Activated naive CD4-positive, alpha-beta T cell (primary cell): ENCODE measurements at places on chromosomes 5 and 9.

GRCh38 chr9:116566677-116567488, 120.2 kb upstream of the TRIM32 start:
- no peak for DNase-seq

- DNase-seq, result no peak
These were observed 574.2 kb downstream of the RAB3C start for GRCh38 chr5:59157068-59157467.

GRCh38 chr5:83641946-83642345, 78.7 kb downstream of the HAPLN1 start:
- no peak for DNase-seq

- no peak for DNase-seq
These were observed 516.6 kb upstream of the CLINT1 start for GRCh38 chr5:158375531-158375930.

DNA sequence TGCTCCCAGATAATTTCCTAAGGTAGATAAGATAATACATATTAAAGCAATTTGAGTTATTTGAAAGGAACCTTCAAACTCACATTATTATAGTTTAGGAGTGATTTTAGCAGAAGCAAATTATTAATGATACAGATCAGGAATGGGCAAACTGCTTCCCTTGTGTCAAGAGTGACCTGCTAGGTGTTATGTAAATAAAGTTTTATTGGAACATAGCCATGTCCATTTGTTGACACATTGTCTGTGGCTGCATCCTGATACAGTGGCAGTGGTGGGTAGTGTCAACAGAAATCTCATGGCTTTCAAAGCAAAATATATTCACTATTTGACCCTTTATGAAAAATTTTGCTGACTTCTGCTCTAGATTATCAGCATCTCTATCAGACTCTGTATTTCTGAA, 11.4 kb upstream of the BASP1 start:
- DNase-seq, result no peak

DNA sequence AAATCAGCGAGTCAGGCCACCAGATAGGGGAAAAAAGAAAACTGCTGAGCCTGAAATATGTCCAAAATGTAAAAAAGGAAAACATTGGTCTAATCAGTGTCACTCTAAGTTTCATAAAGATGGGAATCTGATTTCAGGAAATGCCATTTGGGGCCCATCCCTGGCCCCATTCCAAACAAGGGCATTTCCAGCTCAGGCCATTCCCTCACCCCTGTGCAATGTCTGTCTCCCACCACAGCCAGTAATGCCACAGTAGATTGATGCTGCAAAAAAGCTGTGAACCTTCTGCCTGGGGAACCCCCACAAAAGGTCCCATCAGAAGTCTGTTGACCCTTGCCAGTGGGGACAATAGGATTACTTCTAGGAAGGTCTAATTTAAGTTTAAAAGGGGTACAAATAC, 199.6 kb downstream of the YTHDC2 start:
- DNase-seq, result no peak

DNA sequence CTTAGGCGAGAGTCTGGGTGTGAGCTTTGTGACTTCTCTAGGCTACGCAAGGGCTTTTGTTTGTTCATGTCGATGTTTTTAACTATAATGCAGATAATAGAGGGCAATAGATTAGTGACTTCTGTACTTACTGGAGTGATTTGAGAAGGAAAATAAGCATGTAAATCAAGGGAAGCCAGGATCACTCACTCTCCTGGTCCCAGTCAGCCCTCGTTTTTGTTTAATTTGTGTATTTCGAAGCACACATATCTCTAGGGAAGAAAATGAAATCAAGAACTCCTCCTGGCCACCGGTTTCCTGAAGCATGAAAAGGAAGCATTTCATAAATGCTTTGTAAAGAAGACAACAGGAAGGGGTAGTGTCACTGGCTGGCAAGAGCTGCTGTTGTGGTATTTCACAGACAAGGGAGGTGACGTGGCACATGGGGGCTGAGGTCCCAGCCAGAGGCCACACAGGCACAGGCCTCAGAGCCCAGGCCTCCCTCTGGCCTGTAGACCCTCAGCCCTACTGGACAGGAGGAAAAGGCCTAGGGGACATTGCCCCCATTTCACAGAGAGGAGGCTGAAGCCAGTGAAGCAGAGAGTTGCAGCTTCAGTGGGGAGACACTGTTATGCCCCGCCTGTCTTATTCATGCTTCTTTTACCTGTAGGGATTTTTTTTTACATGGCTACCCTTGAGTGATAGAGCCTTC, 34.1 kb downstream of the IRF1 start:
- no peak for DNase-seq

- DNase-seq, result no peak
These were observed 34.5 kb upstream of the SAP30L start for GRCh38 chr5:154411338-154411737.

- DNase-seq, result no peak
These were observed 597.7 kb downstream of the CCDC171 start for GRCh38 chr9:16150501-16150900.

- peak; percentile 39 for DNase-seq
These were observed 596 bp upstream of the CDC37L1 start for GRCh38 chr9:4678679-4679267.

DNA sequence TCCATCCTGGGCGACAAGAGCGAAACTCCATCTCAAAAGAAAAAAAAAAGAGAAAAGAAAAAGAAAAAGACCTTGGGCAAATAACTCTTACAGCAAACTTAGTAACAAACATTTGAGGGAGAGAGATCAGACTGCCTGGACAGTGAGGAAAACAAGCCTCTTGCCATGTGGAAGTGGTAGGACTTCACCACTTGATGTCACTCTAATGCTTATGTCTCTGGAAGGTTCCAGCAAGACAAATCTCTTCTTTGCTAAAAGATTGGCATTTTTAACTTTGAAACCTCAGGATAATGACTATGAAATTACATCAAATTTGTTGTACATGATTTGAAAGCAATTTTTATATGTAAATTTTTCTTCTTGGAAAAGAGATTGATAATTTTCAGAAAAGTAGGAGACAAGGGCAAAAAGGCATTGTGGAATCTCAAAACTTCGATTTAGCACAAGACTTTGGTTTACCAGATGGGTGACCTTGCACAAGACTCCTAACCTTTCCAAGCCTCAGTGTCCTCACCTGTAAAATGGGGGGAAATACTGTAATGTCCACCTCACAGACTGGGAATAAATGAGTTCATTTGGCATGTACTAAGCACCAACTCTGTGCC, 5.4 kb downstream of the ACTL7B start:
- DNase-seq, result no peak

DNA sequence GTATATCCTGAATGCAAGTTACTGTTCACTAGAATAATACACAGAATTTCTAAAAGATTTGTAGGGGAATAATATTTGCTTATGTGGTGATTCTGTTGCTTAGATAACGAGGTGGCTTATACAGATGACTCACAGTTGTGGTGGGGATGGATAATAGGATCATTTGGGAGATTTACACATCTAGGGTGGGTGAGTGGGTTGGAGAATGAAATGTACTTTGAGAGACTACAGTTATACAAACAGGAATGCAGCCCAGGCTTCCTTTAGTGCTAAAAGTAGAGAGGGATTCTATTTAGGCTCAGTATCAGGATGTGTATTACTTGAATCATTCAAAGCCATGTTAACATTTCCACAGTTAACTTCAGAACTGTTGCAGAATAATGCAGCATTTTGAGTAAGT, 1.8 kb downstream of the CTXN3 start:
- DNase-seq, result no peak

GRCh38 chr5:180194410-180195345, 14.3 kb downstream of the RASGEF1C start:
- no peak for DNase-seq

DNA sequence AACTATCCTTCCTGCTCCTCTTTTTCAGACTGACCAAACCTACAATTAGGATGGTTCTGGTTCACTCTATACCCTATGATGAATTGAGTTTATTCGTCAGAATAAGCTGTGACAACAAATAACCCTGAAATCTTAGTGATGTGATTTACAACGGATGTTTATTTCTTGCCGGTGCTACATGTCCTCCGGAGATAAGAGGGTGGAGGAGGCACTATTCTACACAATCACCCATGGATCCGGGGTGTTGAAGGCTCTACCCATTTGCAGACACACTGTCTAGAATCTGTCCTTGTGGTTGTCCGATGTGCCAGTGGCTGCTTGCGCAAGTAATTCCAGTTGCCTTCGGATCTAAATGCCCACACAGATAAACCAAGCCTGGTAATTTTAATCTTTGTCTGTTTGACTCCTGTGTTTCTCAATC, 44.7 kb downstream of the CDC14B start:
- no peak for DNase-seq

DNA sequence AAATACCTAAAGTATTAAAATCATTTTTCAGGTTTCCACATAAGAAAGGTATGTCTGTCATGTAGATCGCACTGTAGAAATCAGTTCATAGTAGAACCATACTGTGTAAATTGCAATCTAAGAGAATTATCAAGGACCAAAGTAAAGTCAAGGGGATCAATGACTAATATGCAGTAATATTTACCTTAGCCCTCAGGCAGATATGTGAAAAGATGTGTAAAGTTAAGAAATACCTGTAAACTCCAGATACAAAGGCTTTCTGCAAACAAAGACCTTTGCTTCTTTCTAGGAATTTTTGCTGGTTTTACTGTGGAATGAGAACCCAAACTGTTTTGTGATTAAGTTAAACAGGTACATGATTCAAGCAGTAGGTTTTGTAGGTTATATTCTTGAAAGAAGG, 11.6 kb downstream of the POLK start:
- DNase-seq, result no peak

GRCh38 chr5:144710637-144711036, 540.0 kb downstream of the KCTD16 start:
- DNase-seq, result no peak

GRCh38 chr9:111481885-111482636, 2.1 kb downstream of the ECPAS start:
- DNase-seq, result no peak

- DNase-seq, result no peak
These were observed 92.9 kb upstream of the MAST4 start for GRCh38 chr5:66503203-66503789.

DNA sequence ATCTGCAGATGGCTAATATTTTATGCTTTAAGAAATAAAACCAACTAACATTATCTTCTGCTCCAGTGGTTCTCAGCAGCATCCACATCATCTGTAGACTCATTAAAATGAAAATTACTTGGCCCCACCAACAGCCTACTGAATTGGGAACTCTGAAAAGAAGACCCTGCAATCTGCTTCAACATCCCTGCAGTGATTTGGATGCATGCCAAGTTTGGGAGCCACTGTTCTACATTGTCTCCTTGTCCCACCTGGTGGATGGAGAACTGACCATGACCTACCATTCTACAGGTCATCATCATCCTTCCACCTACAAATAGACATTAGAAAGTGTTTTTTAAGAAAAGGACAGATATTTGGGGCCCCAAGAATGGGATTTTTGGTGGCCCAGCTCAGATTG, 71.1 kb downstream of the ACER2 start:
- no peak for DNase-seq

DNA sequence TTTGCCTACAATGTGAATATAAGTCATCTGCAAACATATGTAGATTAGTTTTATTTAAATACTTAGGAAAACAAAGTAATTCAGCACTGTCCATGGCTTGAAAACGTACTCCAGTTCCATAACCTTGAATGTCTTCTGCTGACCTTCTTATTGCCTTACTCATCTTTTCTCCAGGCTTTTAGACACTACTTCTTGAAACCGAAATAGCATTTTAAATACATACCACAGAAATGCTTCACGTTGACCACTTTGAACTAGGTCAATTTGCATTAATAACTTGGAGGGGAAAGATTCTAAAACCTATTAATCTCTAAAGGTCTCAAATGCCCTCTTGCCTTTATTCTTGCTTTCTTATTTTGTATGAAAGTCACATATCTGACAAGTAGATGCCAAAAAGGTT, 995.4 kb upstream of the ACO1 start:
- no peak for DNase-seq

- no peak for DNase-seq
These were observed 91.7 kb downstream of the MACROH2A1 start for GRCh38 chr5:135307143-135307903.

GRCh38 chr9:3525836-3526164, at the start of gene RFX3:
Gene RFX3 (minus strand): TSS chr9:3526001. CDS start chr9:3395588, 130,413 bp downstream.
- peak; percentile 92 for DNase-seq

GRCh38 chr9:4567601-4568000, 77.3 kb downstream of the SLC1A1 start:
- DNase-seq, result no peak

DNA sequence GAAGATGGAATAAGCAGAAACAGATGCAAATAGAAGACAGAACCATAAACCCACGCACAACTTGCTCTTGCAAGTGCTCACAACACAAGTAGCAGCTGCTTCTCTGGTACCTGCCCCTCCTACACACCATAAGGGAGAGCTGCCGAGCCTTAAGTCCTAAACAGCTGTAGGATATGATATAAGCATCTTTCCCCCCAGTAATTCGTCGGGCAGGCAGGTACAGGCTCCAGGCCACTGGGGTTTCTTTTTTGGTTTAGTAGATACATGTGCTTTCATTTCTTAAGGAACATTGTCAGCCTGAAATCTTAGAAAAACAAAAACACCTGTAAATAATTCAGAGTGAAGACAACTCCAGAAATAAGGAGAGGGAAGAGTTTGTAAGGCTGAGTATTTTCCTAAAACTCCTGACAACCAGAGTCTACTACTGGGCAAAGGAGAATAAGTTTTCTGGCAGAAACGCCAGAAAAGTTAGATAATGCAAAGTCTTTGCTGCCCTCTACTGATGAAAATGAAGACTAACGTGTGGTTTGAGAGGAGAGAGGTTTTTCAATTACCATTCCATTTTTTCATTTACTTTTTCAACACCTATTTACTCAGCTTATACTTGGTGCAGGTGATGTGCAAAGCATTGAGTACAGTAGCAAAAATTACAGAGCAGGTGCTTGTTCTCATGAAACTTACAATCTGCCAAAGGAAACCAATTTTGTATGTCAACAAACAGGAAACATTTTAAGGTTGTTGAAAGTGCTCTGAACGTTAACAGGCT, 20.1 kb upstream of the TCERG1 start:
- DNase-seq, result no peak

- no peak for DNase-seq
These were observed 815.4 kb upstream of the DMAC1 start for GRCh38 chr9:8614926-8615440.

DNA sequence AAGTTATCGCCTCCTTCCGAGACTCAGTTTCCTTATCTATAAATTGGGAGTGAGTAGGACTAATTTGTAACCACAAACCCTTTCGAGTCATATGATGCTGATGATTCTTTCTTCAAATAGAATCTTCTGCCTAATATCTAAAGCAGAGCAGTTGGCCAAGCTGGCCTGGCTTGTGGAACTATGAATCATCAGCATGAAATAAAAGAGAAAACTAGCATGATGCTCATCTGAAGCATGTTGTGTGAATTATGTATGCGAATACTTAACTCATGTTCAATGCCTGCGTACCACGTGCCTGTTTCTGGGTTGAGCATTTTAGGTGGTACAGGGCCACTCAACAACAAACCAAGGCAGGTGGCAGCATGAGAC, 15.0 kb upstream of the ORM1 start:
- no peak for DNase-seq
